ENCODE measurements at places on chromosomes 2 and 18. TPM values are rescaled to one million over a fixed set of nuclear protein-coding genes. Genes with fewer than 3 reads are reported as not detected.

DNA sequence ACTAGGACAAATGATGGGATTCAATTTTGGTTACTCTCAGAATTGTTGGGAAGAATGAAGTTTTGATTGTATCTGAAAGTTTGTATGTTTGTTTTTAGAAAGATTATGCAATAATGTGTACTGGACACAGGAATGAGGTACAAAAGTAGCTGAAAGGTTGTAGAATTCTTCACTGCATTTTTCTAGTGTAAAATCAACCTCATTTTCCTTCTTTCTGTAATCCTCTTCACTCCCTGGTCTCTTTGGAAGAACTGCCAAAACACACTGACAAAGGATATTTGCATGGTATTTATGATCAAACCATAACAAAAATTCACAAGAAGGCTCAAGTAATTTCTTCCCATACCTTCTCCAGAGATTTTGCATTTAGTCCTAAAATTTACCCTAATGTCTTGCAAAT lies 110.7 kb downstream of the ZEB2 start:
- H3K27me3 ChIP-seq, result no peaks in the 10 kb centered on the region
- no peak overlapping the region for H3K27ac ChIP-seq
- H3K36me3 ChIP-seq, result no peaks in the 10 kb centered on the region
- H3K4me1 ChIP-seq, result no peaks in the 10 kb centered on the region

DNA sequence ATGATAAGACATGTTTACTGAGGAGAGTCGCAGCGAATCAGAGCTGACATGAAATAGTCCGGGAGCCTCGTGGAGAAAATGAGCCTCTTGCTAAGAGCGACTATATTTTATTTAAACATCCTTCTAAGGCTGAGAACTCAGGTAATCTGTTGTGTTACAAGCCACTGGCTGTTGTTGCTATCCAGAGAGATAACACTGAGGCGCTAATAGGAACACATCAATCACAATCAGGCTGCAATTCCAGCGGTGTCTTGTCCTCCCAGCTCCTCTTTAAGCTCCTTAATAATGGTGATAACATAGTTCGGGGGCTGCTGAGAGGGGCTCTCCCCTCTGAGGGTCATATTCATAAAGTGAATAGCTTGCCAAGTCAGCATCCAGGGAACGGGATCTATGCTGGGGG lies 95.1 kb downstream of the INSIG2 start:
- H3K4me3 ChIP-seq, result no peak overlapping the region
- no peak for DNase-seq
- H3K27ac ChIP-seq, result no peak overlapping the region
- H3K27me3 ChIP-seq, result no peaks in the 10 kb centered on the region

Gene TRPM8
- 69.9 TPM for total RNA-seq

- no peak overlapping the region for H3K4me3 ChIP-seq
- DNase-seq, result no peak
- no peaks in the 10 kb centered on the region for H3K4me1 ChIP-seq
- no peaks in the 10 kb centered on the region for H3K27me3 ChIP-seq
- no peaks in the 10 kb centered on the region for H3K36me3 ChIP-seq
- H3K27ac ChIP-seq, result no peak overlapping the region
Measured at GRCh38 chr18:51273437-51273836, 76.0 kb upstream of the MEX3C start.
